ENCODE measurements at places on chromosomes 5 and 9. TPM values are rescaled to one million over a fixed set of nuclear protein-coding genes. Genes with fewer than 3 reads are reported as not detected.
A peak's percentile ranks its signal among the peaks of the same experiment; 100 is the strongest.

DNA sequence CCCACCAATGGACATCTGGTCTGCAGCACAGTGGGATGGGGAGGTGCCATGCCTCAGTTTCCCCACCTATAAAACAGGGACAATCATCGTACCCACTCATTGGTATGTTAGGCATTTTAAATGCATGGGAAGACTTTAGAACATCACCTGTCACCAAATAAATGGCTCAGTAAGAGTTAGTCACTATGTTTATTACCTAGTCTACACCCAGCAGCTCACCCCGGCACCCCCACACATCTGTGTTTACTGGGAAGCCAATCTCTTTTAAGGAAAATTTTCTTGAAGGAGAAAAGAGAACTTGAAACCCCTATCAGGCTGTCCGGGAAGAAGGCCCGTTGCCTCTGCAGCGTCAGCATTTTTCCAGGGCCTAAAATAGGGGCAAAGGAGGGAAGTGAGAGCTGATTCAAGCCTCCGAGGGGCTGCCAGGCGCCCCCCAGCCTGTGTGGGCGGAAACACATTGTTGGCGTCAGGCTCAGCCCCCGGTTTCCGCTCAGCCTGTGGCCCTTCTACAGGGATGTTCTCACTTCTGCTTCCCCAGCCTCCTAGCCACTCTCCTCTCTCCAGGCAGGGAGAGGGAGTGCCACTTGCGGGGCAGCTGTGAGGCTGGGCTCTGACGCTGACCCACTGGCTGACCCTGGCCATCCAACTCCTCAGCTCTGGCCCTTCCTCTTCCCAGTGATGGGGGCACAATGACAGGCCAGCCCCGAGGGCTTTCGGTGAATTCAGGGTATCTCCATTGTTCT is 4.6 kb downstream of the CSF1R start:
- H3K4me3 ChIP-seq = no peak overlapping the region
- no peaks in the 10 kb centered on the region for H3K36me3 ChIP-seq
- no peak for DNase-seq
- H3K27me3 ChIP-seq = peaks cover 67% of the 10 kb centered on the region
- H3K27ac ChIP-seq = no peak overlapping the region

The IFNA2 gene
- total RNA-seq = not detected

The FBN2 gene
- total RNA-seq = not detected

DNA sequence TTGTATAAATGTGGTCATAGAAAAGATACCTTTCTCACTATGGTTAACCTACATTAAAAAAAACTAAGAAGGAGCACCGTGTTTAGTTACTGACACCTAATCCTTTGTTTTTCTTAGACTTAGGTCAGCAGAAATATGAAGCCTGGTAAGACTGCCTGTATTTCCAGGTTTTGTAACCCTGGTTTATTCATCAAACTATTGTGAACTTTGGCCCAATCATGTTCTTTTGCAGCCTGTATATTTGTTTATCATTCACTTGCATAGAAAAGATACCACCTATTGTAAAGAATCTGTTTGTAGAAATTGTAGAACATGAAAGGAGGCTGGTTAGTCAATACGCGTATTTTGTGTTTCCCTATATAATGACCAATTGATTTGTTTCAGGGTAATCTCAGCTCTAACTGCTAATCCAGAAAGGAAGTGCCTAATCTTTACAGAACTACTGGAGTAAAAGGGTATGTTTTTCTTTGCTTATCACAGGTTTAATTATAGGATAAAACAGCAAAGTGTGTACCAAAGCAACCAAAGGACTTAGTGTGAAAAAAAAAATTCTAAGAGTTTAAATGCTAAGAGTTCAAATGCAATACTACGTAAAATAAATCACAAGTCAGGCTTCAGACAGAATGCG is 103.6 kb downstream of the LURAP1L start:
- H3K36me3 ChIP-seq = no peaks in the 10 kb centered on the region
- H3K27ac ChIP-seq = no peak overlapping the region
- no peaks in the 10 kb centered on the region for H3K4me1 ChIP-seq
- DNase-seq = no peak
- H3K4me3 ChIP-seq = no peak overlapping the region

DNA sequence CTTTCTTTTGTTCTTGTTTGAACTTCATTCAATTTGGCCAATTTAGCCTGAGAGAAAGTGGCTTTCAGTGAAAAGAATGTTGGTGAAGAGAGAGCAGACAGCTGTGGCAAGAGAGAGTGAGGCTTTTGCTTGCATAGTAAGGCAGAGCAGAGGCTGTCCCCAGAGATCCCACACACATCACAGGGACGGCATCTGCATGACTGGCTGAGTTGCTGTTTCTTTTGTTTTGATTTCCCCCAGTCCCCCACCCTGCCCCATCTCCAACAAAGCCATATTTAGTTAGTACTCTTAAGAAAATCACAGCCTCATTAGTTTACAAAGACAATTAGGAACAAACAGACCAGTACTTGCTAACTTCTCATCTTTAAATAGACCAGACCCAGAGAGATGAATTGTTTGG is 363.9 kb upstream of the SEMA6A start:
- no peak for DNase-seq
- H3K4me3 ChIP-seq = no peak overlapping the region
- H3K4me1 ChIP-seq = no peaks in the 10 kb centered on the region
- no peaks in the 10 kb centered on the region for H3K36me3 ChIP-seq
- no peaks in the 10 kb centered on the region for H3K27me3 ChIP-seq

DNA sequence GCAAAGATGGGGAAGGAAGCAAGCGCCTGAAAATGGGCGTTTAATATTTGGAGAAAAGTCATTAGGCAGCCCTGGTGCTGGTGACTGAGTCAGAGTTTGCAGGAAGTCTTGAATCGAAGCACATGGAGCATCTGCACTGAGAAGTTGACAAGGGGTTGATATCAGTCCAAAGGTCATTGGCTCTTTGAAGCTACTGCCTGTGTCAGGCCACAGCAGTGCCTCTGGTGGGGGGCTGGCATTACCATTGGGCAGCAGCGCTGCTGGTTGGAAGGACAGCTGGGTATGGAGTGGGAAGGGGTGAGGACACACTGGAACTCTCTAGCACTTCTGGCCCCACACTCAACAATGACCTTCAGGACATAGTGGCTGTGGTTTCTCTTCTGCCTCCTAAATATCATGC is 150.4 kb upstream of the ERCC6L2 start:
- no peak overlapping the region for H3K4me3 ChIP-seq
- H3K36me3 ChIP-seq = no peaks in the 10 kb centered on the region
- H3K4me1 ChIP-seq = peaks cover 23% of the 10 kb centered on the region
- H3K27me3 ChIP-seq = peaks cover 5% of the 10 kb centered on the region
- no peak for DNase-seq

- H3K4me1 ChIP-seq = peaks cover 44% of the 10 kb centered on the region
- no peaks in the 10 kb centered on the region for H3K36me3 ChIP-seq
- DNase-seq = no peak
- H3K27me3 ChIP-seq = no peaks in the 10 kb centered on the region
- H3K4me3 ChIP-seq = no peak overlapping the region
- H3K27ac ChIP-seq = peak overlapping the region; percentile 47
Observed at GRCh38 chr5:96957254-96958049, 21.6 kb downstream of the LNPEP start.

The PCDHAC1 gene
- total RNA-seq = 0.06 TPM

GRCh38 chr9:138023394-138024124 is 146.0 kb downstream of the CACNA1B start:
- no peak for DNase-seq
- H3K27ac ChIP-seq = no peak overlapping the region
- no peaks in the 10 kb centered on the region for H3K4me1 ChIP-seq
- H3K27me3 ChIP-seq = no peaks in the 10 kb centered on the region
- no peak overlapping the region for H3K4me3 ChIP-seq
- no peaks in the 10 kb centered on the region for H3K36me3 ChIP-seq

- H3K27ac ChIP-seq = no peak overlapping the region
- peaks cover 10% of the 10 kb centered on the region for H3K4me1 ChIP-seq
- H3K36me3 ChIP-seq = no peaks in the 10 kb centered on the region
Observed at GRCh38 chr9:87606841-87607521, 109.3 kb downstream of the DAPK1 start.

GRCh38 chr5:87949676-87950631 is 318.7 kb downstream of the TMEM161B start:
- H3K4me3 ChIP-seq = no peak overlapping the region
- H3K4me1 ChIP-seq = no peaks in the 10 kb centered on the region
- no peaks in the 10 kb centered on the region for H3K27me3 ChIP-seq
- no peak for DNase-seq
- no peaks in the 10 kb centered on the region for H3K36me3 ChIP-seq

DNA sequence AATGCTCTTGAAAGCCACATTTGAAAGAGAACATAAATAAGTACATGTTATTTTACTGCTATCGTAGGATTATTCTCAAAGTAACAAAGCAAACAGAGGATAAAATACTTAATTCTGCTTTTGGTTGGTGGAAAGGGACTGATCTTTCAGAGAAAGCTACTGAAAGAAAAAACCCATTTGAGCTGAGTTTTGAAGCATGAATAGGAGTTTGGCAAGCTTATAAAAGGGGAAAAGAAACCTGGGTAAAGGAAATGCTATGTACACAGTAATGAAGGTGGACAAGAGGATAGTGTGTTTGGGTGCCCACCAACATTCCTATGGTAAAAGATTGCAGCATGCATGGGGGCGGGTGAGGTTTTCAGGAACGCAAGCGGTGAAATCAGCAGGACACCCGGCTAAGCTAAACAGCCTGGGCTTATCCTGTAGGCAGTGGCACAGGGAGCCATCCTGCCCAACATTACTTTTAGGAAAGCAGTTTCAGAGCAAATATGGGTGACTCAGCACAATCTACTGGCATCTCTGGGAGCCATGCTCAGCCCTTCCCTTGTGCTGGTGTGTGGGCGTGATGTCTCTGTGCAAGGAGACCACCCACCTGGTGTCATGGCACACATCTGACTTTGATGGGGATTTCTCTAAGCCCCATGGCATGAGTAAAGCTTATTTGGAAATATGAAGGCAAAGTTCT is 673.9 kb upstream of the KLF4 start:
- H3K36me3 ChIP-seq = no peaks in the 10 kb centered on the region
- H3K27ac ChIP-seq = no peak overlapping the region
- H3K27me3 ChIP-seq = no peaks in the 10 kb centered on the region
- no peaks in the 10 kb centered on the region for H3K4me1 ChIP-seq
